ENCODE measurements at places on chromosomes 3 and 15.

DNA sequence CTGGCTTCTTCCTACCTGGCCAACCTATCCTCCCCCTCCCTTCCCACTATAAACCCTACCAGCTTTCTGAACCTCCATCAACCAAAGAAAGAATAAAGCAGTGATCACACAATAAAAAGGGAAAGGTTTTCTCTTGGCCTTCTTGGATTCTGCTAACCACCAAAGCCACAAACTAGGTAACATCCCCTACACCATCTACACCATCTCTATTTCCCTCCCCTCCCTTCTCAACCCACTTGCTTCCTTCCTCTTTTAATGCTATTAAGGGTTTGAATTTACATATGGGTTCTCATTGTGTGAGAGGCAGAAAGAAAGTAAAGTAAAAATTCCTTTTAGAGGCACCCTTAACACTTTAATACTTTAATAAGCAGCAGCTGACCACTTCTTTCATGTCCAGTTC is 25.8 kb upstream of the RSL24D1 start:
- DNase-seq = no peak

DNA sequence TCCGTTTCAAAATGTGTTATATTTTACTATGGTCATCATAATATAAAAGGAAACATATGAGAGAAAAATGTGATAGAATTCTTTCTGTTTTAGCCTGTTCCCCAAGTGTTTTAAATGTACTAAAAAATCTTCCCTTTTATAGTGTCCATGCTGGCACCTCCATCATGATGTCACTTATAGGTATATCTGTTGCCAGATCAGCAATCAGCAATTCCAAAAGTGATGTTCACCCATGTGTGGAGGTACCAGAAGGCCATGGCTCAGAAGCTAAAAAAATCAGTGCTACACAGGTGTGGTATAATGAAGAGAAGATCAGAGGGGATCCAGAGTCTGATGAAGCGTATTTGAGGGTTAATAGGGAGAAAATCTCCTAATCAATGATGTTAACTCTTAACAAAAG is 1.1 kb upstream of the GPR15 start:
- DNase-seq = no peak

GRCh38 chr3:8341821-8342247 is 159.8 kb upstream of the LMCD1 start:
- no peak for DNase-seq

GRCh38 chr3:124700880-124701684 is 29.2 kb upstream of the UMPS start:
- DNase-seq = peak; percentile 10

DNA sequence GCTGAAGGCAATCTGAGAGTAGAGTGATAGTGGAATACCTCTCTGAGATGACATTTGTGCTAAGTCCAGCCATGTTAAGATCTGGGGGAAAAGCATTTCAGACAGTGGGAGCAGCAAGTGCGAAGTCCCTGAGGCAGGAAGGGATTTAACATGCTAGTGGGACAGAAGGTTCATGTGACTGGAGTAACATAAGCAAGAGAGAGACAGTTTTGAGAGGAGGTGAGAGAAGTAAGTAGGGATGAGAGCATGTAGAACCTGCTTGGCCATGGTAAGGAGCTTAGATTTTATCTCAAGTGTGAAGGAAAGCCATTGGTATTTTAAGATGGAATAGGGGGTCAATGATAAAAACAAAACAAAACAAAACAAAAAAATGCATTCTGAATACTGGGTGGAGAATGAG is 358.6 kb upstream of the KCNH8 start:
- no peak for DNase-seq

- no peak for DNase-seq
Observed at GRCh38 chr15:36671017-36671416, 91.6 kb downstream of the CDIN1 start.

- DNase-seq = no peak
Observed at GRCh38 chr3:121072133-121072532, 164.1 kb downstream of the STXBP5L start.

- DNase-seq = no peak
Observed at GRCh38 chr15:44873103-44873502, 83.4 kb upstream of the TERB2 start.

DNA sequence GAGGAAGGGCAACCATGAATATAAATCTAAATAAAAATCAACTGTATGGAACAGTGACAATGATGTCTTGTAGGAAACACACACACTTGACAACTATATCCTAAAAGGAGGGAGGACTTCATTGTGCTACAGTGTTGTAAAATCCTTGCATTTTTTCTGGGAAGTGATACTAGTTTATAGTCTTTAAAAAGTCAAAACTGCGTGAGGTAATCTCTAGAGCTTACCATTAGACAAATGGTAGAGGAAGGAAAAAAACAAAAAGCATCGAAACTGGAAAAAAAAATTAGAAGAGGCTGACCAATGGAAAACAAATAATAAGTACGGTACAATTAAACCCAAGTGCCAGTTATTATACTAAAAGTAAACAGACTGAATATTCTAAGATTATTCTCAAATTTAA is 38.7 kb downstream of the CHSY1 start:
- no peak for DNase-seq

DNA sequence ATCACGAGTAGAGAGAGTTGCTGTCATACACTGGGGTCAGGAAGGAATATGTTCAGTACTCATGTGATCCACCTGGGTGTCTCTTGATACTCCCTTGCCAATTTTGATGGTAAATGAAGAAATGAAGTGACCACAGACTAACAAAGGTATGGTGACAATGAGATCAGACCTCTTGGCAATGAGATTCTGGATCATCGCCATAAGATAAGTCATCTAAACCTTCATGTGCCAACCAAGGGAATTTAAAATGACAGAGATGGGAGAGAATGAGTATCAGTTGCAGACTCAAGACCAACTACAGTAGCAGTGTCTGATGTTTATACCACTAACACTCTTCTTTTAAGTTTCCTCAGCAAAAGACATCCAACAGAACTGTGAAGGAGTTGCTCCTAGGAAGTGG is 601.0 kb downstream of the MECOM start:
- DNase-seq = no peak

GRCh38 chr3:10017636-10018292 is 8.5 kb upstream of the FANCD2 start:
- DNase-seq = no peak

DNA sequence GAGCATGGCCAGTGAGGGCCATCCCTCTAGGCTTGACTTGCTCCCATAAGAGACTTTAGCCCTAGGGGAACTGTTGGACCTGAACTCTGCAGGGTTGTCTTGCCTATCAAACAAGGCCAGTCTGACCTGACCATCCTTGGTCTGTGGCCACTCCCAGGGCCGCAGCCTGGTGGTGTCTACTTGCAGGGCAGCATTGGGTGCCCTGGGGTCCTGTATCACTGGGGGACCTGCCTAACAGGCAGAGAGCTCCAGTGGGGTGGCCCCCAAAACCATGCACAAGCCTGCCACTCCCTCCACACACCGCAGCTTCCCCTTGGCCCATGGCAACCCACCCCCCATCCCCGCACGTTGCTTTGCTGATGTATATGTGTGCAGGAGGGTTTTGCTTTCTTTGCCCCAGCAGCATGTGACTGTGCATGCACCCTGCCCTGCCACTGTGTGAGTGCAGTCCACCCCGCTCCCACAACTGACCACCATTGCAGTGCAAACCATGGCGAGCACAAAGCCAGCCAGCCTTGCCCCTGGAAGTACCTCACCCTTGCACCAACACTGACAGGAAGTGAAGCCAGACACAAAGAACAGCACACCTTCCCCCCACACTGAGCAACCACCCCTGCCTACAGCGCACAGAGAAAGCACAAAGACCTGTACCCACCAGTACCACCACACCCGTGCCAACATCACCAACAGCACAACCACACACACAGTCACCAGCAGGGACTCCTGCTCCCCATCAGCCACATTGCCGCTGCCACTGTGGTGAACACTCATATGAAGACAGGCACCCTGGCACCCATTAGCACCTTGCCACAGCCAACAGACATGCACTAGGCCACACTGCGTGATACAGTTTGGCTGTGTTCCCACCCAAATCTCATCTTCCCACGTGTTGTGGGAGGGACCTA is 88.8 kb downstream of the SENP7 start:
- DNase-seq = no peak

GRCh38 chr3:38039101-38039898 is at the start of gene DLEC1:
TSS of gene DLEC1 (plus strand) at chr3:38039208. CDS start at chr3:38039226, 18 bp downstream.
- peak; percentile 85 for DNase-seq

DNA sequence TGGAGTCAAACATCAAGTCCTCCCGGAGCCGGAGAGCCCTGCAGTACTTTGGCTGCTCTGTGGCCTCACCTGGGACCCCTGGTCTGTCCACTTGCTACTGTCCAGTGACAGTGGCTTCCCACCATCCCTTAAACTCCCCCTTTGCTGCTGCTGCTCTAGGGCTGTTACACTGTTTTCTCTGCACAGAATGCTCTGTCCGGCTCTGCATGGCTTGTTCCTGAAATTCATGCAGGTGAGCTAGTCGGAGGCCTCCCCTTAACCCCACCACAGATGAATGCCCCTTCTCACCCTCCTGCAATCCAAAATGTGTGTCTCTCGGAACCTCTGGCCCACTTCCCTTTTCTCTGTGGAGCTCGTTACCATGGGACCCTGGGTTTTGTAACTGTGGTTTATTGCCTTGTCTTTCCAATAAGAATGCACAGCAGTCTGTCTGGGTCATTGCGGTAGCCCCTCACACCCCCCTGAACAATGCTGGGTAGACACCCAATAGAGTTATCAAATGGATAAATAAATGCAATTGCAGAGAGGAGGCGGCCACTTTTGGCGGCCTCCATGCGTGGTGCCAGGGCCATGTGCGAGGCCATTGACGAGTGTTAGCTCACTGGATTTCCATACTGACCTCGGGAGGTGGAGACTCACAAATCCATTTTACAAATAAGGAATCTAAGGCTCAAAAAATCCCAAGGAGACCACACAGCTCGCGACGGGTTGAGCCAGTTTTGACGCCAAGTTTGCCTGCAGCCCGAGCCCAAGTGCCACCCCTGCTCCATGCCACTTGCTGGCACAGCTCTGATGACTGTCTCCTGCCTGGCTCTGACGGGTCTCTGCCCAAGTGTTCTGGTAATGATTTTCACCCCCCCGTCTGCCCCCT is 48.5 kb downstream of the RGMA start:
- DNase-seq = no peak

DNA sequence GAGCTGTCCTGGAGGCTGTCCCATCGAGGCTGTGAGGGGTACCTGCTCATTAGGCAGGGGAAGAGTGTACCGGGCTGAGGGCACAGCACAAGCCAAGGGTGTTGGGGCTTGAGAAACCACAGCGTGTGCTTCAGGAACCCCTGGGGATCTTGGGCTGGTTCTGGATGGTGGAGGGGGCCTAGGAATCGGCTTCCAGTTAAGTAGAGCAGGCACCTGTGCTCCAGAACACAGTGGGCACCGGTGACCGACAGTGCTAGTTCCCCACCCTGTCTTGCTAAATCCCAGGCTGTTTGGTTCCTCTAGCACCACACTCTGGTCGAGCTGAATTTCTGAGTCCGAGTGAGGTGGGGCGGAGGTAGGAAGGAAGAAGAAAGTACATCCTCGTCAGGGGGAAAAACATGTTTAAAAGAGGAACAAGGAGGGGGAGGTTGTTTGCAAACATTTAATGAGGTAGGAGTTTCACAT is 29.1 kb downstream of the SLC6A6 start:
- no peak for DNase-seq

- no peak for DNase-seq
Observed at GRCh38 chr15:81295486-81296121, 28.3 kb downstream of the STARD5 start.

DNA sequence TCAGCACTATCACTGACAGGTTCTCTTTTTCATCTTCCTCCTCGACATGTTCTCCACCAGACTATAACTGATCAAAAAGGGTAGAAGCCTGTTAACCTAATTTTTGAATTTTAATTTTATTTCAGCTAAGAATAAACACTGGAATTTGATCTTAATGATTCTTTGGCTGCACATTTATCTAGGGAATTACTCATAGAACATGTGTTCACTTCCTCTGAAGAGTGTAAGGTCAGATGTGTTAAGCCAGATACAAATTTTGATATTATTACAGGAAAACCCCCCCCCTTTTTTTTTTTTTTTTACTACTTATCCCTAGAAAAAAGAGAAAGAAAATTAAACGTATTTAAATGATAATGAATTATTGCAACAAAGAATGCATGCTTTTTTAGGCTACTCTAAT is 15.0 kb downstream of the DCBLD2 start:
- DNase-seq = no peak

GRCh38 chr3:150428562-150428961 is 20.5 kb downstream of the TSC22D2 start:
- no peak for DNase-seq

- DNase-seq = no peak
Observed at GRCh38 chr3:15795651-15796308, 2.0 kb downstream of the ANKRD28 start.

DNA sequence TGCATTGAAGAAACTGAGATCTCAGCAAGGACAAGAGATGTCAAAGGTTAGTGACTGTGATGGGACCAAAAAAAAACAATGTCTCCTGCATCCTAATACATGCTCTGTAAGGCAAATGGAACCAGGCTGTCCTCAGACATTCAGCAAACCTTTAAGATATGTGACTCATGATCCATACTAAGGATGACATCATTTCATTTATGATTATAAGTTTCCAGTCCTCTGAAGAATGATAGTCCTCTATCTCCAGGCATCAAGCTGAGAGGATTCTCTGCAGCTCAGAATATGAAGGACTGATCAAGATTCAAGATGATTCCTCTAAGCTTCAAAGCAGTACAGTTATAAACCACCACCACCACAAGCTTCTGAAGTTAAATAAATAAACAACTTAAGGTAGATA is 47.6 kb downstream of the SSR3 start:
- DNase-seq = no peak

DNA sequence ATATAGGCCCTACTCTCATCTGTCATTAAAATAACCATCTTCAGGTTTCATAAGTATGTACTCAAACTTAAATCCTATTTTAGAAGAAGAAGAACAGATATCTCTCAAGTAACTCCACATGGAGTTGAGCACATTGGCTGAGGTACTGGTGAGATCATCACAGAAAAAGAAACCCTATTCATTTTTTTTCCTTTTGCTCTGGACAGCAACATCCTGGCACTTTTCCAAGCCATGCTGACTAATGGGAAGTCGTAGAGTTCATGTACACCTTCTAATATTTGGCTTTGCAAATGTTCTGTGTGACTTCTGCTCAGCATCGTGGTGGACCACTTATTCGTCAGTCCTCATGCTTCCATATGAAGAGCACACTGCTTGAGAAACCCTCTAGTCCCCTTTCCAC is 336.0 kb upstream of the KCNH8 start:
- no peak for DNase-seq

GRCh38 chr3:149808209-149808829 is 4.7 kb upstream of the RNF13 start:
- DNase-seq = peak; percentile 52

DNA sequence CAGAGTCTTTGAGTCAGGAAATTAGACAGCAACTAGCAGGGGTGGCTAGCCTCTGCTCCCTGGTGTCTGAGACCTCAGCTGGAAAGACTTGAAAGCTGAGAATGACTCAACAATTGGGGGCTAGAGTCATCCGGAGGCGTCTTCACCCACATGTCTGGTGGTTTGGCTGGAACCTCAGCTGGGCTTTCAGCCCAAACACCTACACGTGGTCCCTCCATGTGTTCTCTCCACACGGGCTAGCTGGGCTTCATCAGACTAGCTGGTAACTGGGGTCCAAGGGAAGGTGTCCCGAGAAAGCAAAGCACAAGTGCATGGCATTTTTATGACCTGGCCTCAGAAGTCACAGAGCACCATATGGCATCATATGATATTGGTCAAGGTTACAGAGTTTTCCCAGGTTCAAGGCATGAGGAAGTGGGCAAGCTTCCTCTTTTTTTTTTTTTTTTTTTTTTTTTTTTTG is 19.9 kb upstream of the ABHD2 start:
- DNase-seq = no peak

Measured in retina (tissue), 1 donor.